ENCODE measurements at places on chromosomes 4 and X. TPM values are rescaled to one million over a fixed set of nuclear protein-coding genes. Genes with fewer than 3 reads are reported as not detected.

DNA sequence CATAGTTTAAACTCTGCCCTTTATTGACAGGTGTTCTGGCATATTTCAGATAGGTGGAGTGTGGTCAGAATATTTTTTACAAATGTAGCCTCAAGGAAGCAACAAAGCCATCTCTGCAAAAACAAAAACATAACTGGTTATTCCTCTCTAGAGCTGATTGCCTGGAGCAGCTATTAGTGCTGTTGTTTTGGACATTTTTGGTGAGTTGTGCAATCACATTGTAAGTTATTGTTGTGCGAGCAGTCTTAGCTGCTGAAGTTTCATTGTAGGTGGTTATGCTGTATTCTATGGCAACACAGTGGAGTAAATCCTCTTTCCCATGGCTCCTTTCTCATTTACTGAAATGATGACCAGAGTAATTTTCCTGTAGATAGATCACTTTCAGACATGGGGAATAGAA, 1413.0 kb downstream of the PCDH7 start:
- H3K4me1 ChIP-seq = no peaks in the 10 kb centered on the region
- H3K27me3 ChIP-seq = no peaks in the 10 kb centered on the region
- DNase-seq = no peak

DNA sequence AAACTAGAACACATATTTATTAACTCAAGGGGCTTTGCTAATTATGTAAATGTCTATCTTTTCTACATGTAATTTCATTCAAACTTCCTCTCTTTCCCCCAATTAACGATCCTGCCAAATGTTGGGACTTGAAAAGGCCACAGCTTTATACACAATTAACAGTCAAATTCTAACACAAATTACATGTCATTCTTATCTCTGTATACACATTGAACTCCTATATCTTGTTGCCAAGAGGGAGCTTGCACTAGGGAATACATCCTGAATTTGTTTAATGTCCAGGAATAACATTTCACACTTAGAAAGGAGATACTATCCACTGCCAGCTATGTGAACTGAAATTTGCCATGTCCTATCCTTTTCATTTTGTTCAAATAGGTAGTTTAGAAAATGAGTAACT, 38.9 kb upstream of the MAB21L2 start:
- no peaks in the 10 kb centered on the region for H3K4me1 ChIP-seq
- no peaks in the 10 kb centered on the region for H3K27me3 ChIP-seq
- H3K4me3 ChIP-seq = no peak overlapping the region
- DNase-seq = no peak
- H3K36me3 ChIP-seq = no peaks in the 10 kb centered on the region

The MAGEA11 gene
- not detected for total RNA-seq

The SCOC gene
- total RNA-seq = 39.3 TPM

The PPP4R3C gene
- total RNA-seq = not detected

The TAF9B gene
- 14.2 TPM for total RNA-seq

Measured in vagina (tissue), 2 donors.